Activated CD4-positive, alpha-beta T cell treated with anti-CD3 and anti-CD28 coated beads, Interleukin-2, amount 10 ng/mL, durations not matched to agents 24 days and 14 days (primary cell): ENCODE measurements at places on chromosomes 7 and 10. TPM values are rescaled to one million over a fixed set of nuclear protein-coding genes. Genes with fewer than 3 reads are reported as not detected.

Gene INSIG1
- 114 and 121 TPM in 2 replicates for total RNA-seq

Gene TSPAN13
- total RNA-seq = 0.91 and 1.1 TPM in 2 replicates

Gene AKR1B15
- not detected in 2 replicates for total RNA-seq

Gene PSAP
- 97.9 and 99.9 TPM in 2 replicates for total RNA-seq

Gene LRRC18
- total RNA-seq = not detected in 2 replicates

Gene SKAP2
- 3.6 and 4.6 TPM in 2 replicates for total RNA-seq

GRCh38 chr7:55589905-55590304 is 17.6 kb upstream of the VOPP1 start:
- peak overlapping the region; percentile 51 for H3K27ac ChIP-seq
- no peaks in the 10 kb centered on the region for H3K36me3 ChIP-seq
- no peaks in the 10 kb centered on the region for H3K27me3 ChIP-seq
- peaks cover 13% of the 10 kb centered on the region for H3K4me1 ChIP-seq

DNA sequence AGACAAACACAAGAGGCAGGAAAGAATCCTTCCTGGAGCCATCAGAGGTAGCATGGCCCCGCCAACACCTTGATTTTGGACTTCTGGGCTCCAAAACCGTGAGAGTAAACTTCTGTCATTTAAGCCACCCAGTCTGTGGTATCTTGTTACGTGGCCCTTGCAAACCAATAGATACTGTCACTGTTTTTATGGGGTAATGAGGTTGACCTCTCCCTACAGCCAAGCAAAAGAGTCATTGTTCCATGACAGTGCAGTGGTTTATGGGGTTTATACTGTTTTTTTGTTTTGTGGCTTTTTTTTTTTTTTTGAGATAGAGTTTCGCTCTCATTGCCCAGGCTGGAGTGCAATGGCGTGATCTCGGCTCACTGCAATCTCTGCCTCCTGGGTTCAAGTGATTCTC is 32.8 kb downstream of the KIAA1549 start:
- H3K36me3 ChIP-seq = no peaks in the 10 kb centered on the region
- H3K4me1 ChIP-seq = no peaks in the 10 kb centered on the region
- H3K4me3 ChIP-seq = no peak overlapping the region
- H3K27ac ChIP-seq = no peak overlapping the region
- peaks cover 22% of the 10 kb centered on the region for H3K27me3 ChIP-seq
- no peak for DNase-seq

- H3K27ac ChIP-seq = peak overlapping the region; percentile 29
- peaks cover 27% of the 10 kb centered on the region for H3K36me3 ChIP-seq
- no peak for DNase-seq
- peak overlapping the region; percentile 27 for H3K4me3 ChIP-seq
- peaks cover 52% of the 10 kb centered on the region for H3K4me1 ChIP-seq
Observed at GRCh38 chr10:6299234-6299633, 96.5 kb downstream of the PFKFB3 start.

DNA sequence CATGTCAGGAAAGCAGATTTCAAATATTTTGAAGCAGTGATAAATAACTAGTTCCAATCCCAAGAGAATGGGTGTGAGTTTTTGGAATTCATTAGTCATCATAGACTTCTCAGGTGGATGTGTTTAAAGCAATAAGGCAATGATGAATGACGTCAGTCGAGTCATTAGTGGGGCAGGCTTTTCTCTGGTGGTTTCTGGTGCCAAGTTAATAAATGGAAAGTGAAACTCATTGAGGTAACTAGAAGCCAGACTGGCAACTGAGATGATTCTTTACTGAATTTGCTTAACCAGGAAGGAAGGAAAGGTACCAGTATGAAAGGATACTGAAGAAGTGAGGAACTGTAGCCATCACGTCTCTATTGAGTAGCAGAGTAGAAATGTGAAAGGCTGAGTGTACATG is 311.0 kb downstream of the GPAM start:
- H3K27me3 ChIP-seq = no peaks in the 10 kb centered on the region
- no peak for DNase-seq
- H3K4me3 ChIP-seq = no peak overlapping the region

GRCh38 chr7:146736446-146737190 is 620.0 kb downstream of the CNTNAP2 start:
- no peaks in the 10 kb centered on the region for H3K4me1 ChIP-seq
- H3K27me3 ChIP-seq = no peaks in the 10 kb centered on the region
- H3K36me3 ChIP-seq = no peaks in the 10 kb centered on the region
- DNase-seq = no peak

DNA sequence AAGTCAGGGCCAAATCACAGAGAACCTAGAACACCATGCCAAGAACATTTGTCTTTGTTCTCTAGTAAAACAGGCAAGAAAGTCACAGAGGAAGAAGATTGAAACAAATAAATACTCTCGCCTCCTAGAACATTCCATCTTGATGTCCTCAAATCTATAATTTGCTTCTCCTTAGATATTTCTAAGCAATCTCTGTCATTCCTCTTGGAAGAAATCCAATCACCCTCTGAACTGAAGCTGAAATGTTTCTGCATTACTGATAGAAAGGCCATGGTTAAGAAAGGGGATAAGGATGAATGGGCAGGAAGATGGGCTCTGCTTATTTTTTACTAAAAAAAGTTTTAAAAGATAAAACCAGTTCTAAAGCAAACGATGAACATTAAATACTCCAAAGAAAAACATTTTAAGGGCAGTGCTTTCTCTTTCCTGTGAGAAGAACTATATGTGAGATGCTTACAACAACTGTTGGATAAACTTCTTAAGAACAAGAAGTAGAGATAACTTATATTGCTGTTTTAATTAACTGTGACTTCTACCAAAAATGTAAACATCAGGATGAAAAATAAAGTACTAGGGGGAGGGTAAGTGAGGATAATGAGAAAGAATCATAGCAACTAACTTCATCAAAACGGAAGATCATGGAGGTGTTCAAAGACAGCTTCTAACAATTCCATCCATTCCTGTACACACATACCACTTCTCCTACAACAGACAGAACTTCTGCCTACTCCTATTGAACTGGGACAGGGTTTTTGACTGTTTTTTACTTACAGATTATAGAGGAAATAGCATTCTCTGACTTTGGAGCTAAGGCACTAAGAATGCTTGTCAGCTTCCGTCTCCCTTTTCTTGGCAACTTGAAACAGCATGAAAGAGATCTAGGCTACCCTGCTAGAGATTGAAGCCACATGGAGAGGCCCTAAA is 153.0 kb upstream of the LRRTM3 start:
- DNase-seq = no peak
- no peak overlapping the region for H3K4me3 ChIP-seq
- H3K27me3 ChIP-seq = no peaks in the 10 kb centered on the region
- H3K4me1 ChIP-seq = no peaks in the 10 kb centered on the region
- no peaks in the 10 kb centered on the region for H3K36me3 ChIP-seq
- H3K27ac ChIP-seq = no peak overlapping the region

GRCh38 chr7:134740376-134740775 is 39.1 kb upstream of the CALD1 start:
- H3K4me3 ChIP-seq = no peak overlapping the region
- no peak for DNase-seq

DNA sequence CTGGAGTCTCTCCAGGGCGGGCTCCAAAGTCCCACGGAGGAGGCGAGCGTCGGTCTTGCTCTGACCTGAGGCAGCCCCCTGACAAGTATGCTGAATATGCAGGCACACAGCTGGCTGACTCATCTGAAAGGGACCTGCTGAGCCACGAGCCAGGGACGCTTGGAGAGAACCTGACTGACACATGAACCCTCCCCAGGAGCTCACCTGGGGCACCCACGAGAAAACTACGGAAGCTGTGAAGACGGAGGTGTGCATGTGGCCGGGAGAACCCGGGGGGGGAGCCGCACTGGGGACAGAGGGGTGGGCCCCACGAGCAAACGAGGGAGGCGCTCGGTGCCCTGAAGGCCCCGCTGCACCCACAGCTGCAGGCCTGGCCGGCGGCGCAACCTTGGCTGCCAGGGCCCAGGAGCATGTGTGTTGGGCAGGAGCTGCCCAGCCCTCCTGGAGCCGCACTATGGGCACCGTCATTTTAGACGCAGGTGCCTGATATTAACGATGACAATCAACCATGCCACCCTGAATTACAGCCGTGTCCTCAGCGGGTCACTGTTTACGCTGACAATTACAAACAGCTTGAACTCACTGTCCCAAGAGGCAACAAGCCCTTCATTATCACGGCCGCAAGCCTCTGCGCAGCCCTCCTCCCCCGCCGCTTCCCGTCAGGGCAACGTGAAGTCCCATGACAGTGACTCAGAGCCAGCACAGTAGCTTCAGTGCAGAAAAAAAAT is 64.7 kb downstream of the DIP2C start:
- H3K4me3 ChIP-seq = no peak overlapping the region

DNA sequence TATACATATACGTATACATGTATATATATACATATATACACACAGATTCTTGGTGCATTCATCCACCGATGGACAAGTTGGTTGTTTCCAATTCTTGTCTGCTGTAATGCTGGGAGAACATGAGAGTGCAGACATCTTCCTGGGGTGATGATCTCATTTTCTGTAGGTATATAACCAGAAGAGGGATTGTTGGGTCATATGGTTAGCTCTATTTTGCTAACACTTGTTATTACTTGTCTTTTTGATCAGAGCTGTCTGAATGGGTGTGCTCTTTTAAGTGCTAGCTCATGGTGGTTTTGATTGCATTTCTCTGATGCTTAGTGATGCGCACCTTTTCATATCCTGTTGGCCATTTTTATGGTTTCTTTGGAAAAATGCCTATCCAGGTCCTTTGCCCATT is 106.4 kb downstream of the TAX1BP1 start:
- no peaks in the 10 kb centered on the region for H3K4me1 ChIP-seq
- no peak overlapping the region for H3K27ac ChIP-seq
- H3K4me3 ChIP-seq = no peak overlapping the region

DNA sequence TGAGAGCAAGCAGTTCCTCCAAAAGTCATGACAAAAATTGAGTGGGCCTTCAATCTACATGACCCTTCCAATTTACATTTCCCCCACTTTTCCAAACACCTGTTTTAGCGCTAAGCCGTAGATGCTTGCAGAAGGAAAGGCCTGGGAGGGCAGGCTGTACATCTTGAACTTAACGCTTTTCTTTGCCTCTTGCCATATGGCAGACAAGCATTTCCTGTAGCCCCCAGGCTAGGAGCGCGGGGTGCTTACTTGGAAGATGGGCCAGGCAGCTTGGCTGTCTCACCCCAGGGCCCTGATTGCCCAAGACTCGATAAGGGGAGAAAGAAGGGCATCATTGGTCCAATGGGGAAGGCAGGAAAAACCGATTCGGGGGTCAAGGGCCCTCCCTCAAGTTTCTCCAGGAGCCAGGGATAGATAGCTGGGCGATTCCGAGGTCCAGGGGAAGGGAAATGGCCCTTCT is 1.8 kb downstream of the HOXA10 start:
- peaks cover 7% of the 10 kb centered on the region for H3K36me3 ChIP-seq
- peaks cover 5% of the 10 kb centered on the region for H3K4me1 ChIP-seq
- H3K27me3 ChIP-seq = peaks cover 62% of the 10 kb centered on the region
- no peak overlapping the region for H3K4me3 ChIP-seq

- peaks cover 4% of the 10 kb centered on the region for H3K27me3 ChIP-seq
- peaks cover 4% of the 10 kb centered on the region for H3K36me3 ChIP-seq
- H3K4me1 ChIP-seq = peaks cover 4% of the 10 kb centered on the region
- H3K27ac ChIP-seq = no peak overlapping the region
- no peak overlapping the region for H3K4me3 ChIP-seq
Observed at GRCh38 chr10:71687077-71687476, 32.5 kb downstream of the C10orf105 start.
